ENCODE measurements at places on chromosomes 2 and 18. TPM values are rescaled to one million over a fixed set of nuclear protein-coding genes. Genes with fewer than 3 reads are reported as not detected.

DNA sequence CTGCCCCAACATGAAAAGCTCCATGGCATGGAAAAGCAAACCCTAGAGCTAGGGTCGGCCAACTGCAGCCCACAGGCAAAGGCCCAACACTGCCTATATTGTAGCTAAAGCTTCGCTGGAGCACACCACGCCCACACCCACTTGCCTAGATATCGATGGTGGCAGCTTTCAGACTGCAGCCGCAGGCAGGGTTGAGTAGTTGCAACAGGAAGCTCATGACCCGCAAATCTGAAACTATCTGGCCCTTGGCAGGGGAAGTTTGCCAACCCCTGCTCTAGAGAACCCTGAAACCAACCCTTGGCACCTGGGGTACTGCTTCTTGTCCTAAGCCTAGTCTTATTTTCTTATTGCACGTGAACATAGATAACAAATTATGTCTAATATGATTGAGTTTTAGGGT is 250.0 kb downstream of the SOX11 start:
- DNase-seq, result no peak

DNA sequence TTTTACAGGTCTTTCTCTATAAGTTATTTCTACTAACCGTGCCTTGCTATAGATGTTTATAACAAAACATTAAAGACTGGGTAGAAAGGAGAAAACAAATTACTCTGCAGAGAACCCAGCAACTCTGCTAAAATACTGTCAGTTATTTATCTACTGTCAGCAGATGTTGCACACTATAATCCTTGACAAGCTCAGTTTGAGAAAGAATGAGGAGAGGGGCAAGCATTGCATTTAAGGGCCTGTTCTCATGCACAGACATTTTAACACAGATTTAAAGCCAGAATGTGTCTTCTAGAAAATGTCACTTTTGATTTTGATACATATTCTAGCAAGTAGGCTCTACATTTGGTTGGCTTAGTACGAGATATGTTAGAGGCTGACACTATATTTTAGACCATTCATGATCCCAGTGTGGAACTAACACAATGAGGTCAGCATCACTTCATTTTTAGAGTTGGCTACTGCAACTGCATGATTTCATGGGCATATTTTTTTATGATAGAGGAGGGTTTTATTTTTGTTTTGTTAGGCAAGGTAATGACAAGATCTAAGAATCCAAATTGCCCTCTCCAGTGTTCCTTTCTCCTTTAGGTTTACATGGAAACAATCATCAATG is 516.4 kb downstream of the ZEB2 start:
- no peak for DNase-seq

Gene GATA6
- total RNA-seq, result 20.6 TPM

GRCh38 chr2:58434692-58435091 is 193.6 kb upstream of the FANCL start:
- DNase-seq, result no peak

GRCh38 chr2:180846756-180847472 is 133.5 kb upstream of the UBE2E3 start:
- no peak for DNase-seq

- DNase-seq, result no peak
Measured at GRCh38 chr2:76667821-76668271, 854.3 kb downstream of the LRRTM4 start.

DNA sequence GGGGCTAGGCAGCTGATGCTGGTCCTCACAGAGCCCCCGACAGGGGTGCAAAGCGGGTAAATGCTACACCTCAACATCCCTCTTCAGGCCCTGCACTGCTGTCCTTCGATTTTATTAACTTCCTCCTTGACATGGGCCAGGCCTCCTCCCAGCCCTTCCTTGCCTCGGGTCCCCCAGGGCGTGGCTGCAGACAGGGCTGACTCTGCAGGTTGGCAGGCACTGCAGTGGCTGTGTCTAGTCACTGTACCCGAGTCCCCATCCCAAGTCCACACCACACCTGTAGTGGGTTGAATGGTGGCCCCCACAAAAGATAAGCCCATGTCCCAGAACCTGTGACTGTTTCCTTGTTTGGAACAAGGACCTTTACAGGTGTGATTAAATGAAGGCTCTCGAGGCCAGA is 140.2 kb downstream of the TWIST2 start:
- no peak for DNase-seq

- no peak for DNase-seq
Measured at GRCh38 chr2:109186656-109187250, 57.7 kb downstream of the SH3RF3 start.

DNA sequence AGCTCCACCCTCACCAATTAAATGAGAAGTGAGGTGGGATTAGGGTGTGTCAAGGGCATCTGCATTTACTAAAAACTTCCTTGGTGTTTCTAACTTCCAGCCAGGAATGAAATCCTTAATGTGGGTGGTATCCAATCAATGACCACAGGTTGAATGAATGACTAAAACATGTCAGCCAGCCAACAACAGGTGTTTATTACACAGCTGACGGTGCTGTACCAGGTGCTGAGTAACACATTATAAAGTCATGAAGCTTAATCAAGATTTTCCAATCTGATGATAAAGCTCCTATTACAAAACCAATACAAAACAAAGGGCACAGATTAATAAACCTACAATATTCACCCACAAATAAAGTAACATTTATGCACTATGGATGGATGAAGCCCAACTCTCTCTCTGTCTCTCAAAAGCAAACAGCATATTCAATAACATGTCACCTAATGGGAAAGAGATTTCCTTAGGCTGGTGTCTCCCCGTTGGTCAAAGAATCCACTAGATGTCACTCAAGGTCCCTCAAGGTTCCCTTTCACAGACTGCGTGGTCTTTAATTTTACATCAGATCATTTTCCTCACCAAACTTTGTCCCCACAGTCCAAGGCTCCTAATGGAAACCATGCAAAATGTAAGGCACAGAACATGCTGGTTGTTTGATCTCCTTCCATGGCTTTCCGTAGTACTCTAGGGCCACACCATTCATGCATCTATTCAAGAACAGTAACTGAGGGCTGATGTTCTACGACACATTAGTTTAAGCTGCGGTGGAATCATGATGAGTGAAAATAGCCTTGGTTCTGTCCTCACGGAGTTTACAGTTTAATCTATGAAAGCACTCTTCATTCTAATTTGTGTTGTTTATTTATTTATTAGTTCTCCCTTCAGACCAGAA is 6.4 kb upstream of the PTPN4 start:
- no peak for DNase-seq

GRCh38 chr2:18268400-18268799 is 292.1 kb downstream of the RDH14 start:
- DNase-seq, result no peak

Gene SNED1
- 36.4 TPM for total RNA-seq

DNA sequence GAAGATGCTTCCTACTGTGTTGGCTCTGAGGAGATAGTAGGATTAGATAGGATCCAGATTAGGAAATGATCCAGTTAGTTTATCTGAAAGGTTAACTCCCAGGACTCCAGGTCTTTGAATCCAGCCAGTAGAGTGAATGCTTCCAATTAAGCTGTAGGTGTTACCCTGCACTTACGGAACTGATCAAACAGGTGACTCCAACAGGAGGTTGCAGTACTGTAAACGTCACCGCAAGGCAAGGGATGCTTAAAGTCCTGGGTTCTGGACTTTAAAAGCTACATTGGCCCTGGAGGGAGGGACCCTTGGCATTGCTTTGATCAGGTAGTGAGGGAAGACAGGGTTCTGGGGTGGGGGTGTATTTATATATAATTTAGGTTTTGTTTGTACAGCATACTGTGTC is 5.6 kb downstream of the LGALSL start:
- DNase-seq, result no peak

DNA sequence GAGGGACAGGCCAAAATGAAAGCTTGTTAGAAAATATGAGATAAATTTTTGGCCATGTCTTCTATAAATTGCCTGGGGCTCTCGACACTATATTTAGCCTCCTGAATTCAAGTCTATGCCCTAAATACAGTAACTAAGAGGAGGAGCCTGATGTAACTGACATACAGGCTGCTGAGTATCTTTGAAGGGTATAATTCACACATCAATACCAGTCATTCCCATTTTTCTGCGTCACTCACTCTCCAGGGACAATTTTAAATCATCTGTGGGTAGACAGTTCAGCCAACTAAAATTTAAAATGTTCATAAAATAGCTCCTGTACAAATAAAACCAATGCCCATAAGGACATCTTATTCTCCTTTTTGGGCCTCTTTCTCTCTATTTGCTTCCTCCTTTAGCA is 105.9 kb downstream of the AP1S3 start:
- DNase-seq, result no peak

DNA sequence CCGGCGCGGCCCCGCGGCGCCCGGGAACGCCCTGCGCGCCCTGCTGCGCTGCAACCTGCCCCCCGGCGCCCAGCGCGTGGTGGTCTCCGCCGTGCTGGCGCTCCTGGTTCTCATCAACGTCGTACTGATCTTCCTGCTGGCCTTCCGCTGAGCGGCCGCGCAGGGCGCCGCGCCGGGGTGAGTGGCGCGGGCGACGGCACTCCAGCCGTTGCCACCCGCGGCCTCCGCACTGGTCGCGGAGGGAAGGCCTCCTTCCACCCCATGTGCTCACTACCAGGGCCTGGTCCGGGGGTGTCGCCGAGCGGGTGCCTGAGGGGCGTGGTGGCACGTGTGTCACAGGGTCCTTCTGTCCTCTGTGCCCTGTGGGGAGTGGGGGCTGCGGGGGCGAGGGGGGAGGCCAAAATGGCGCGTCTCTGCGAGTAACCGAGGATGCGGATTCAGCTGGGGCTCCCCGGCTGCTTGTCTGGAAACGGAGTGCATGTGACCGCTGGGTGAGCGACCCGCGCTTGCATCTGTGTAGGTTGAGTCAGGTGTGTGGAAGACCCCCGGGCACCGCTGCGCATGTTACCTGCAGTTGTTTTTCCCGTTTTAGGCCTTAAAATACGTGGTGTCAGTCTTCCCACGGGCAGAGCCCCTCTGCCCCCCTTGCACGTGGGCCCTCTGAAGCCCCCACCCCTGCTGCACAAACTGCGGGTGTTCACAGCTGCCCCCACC is 58.0 kb downstream of the FAM168B start:
- no peak for DNase-seq

Gene RTP5
- not detected for total RNA-seq

DNA sequence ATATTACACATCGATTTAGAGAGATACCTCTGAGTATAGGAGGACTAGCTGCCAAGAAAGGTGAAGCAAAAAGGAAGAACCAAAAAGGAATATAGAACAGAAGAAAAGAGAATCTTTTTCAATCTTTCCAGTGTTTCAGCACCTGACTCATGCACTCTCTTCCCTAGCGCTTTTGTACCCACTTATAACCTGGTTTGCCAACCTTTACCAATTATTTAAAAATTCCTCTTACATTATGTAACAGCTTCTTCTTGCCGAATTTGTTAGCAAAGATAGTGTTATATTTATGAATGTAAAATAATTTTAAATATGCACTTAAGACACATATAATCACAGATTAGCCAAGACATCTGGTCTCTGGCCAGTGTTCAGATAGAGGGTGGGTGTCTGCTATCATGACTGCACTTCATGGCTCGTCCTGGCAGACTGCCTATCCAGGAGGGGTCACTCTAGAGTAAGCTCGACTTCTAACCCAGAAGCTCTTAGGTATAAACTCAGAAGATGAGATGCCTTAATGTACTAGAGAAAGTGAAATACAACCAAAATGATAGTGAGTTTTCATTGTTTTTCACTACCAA is 122.9 kb downstream of the ATAD2B start:
- no peak for DNase-seq

GRCh38 chr2:201264472-201265173 is 4.3 kb downstream of the CASP8 start:
- no peak for DNase-seq

- DNase-seq, result no peak
Measured at GRCh38 chr18:60377778-60378469, 5.3 kb upstream of the MC4R start.

Gene SMPD4
- total RNA-seq, result 37.9 TPM

- DNase-seq, result no peak
Measured at GRCh38 chr2:40244675-40245074, 207.2 kb downstream of the SLC8A1 start.

Gene STPG4
- 1.0 TPM for total RNA-seq

DNA sequence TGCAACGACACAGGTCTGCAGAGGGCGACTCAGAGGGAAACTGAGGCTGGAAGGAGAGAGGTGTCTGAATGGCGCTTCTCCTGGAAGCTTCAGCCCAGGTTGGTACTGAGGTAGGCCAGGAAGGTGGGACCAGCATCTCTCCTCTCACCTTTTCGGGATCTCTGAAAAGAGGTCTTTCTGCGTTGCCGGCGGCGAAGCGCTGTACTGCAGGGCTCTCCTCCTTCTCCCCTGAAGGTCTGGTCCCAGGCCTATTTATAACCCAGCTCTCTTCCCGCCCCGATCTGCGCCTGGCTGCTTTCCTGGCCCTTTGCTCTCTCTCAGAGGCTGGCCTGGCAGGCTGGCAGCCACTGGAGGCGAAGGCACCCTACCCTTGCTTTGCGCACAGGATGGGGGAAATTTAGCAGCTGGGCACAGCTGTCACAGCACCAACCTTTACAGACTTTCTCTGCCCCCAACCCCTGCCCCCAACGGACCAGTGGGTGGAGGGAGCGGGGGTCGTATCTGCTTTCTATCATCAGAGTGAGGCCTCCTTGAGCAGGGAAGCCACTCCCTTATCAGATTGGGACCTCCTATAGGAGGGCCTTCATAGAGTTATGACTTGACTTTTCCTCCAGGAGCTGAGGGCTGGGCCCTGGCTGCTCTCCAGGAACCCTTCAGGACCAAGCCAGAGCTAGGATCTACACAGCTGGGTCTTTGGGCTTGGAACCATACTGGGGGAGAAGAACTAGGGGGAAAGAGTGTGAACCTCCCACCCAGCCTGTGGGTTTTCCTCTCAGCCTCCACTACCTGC is 1.1 kb downstream of the DYSF start:
- no peak for DNase-seq

Gene GALR1
- not detected for total RNA-seq

- DNase-seq, result no peak
Measured at GRCh38 chr2:84925336-84925723, 19.9 kb downstream of the TMSB10 start.

DNA sequence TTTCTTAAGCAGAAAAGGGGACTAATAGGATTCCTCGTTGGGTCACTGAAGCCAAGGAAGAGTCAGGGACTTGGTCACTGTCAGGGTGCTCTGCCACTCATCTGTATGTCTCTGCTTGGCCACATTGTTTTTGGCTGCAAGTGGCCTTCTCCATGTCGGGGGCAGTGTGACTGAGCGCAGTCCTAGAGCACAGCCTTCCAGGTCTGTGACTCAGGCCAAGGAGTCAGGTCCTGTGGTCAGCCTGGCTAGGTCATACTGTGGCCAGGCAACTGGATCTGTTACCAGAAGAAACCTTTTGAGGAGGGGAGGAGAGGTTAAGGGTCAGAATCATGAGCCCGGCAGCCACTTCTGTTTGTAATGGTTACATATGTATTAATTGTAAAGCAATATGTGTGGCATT is 61.3 kb downstream of the GALNT1 start:
- DNase-seq, result no peak

DNA sequence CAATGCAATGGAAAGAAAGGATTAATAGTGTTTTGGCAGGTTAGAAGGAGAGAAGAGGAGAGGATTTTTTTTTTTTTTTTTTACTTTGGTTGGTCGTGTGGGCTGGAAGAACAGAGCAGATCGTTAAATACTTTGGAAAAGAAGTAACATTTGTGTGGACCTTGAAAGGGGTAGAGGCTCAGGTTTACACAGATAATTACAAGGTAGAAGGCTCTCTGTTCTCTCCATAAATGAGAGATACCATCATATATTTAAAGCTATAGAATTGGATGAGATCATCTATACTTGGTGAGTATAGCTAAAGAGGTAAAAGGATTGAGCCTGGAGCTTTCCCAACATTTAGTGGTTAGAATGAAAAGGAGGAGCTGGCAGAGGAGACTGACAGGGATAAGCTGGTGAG is 49.0 kb downstream of the SMCHD1 start:
- no peak for DNase-seq

GRCh38 chr2:47656715-47657600 is 126.0 kb upstream of the MSH6 start:
- no peak for DNase-seq

GRCh38 chr18:13809043-13809430 is 14.9 kb upstream of the MC5R start:
- no peak for DNase-seq

Data from left lung (tissue), 14 donors.